Camera-type eye (tissue), 1 donor: ENCODE measurements at places on chromosomes 2 and 18. TPM values are rescaled to one million over a fixed set of nuclear protein-coding genes. Genes with fewer than 3 reads are reported as not detected.

KCNE4 gene
- 17.8 TPM for total RNA-seq

STPG4 gene
- total RNA-seq: not detected

LRRC30 gene
- 0.49 TPM for total RNA-seq

UGT1A3 gene
- not detected for total RNA-seq

ANKRD62 gene
- total RNA-seq: not detected

TNFRSF11A gene
- total RNA-seq: 3.9 TPM

EVA1A gene
- total RNA-seq: 13.2 TPM

TEKT4 gene
- total RNA-seq: 0.22 TPM

NEU2 gene
- total RNA-seq: not detected

SERPINB3 gene
- total RNA-seq: not detected

SLC8A1 gene
- total RNA-seq: 138 TPM

FTCDNL1 gene
- total RNA-seq: 2.3 TPM

KCNG3 gene
- total RNA-seq: 2.0 TPM

OTOS gene
- not detected for total RNA-seq

MAIP1 gene
- 13.0 TPM for total RNA-seq

DOK6 gene
- total RNA-seq: 43.5 TPM

GDF7 gene
- 1.9 TPM for total RNA-seq

ARHGAP15 gene
- total RNA-seq: 20.8 TPM

FBLN7 gene
- total RNA-seq: 17.3 TPM

FAM228B gene
- 45.6 TPM for total RNA-seq

ATP8B1 gene
- total RNA-seq: 12.3 TPM

NTSR2 gene
- total RNA-seq: 0.44 TPM

MFSD6 gene
- 33.6 TPM for total RNA-seq

VWA3B gene
- not detected for total RNA-seq

ARHGAP28 gene
- total RNA-seq: 42.2 TPM

POTEC gene
- total RNA-seq: not detected

TGFA gene
- total RNA-seq: 3.4 TPM

CYBRD1 gene
- total RNA-seq: 119 TPM

TUBA3E gene
- not detected for total RNA-seq
